Chondrocyte (in vitro differentiated cells): ENCODE measurements at places on chromosomes 2 and 18.

DNA sequence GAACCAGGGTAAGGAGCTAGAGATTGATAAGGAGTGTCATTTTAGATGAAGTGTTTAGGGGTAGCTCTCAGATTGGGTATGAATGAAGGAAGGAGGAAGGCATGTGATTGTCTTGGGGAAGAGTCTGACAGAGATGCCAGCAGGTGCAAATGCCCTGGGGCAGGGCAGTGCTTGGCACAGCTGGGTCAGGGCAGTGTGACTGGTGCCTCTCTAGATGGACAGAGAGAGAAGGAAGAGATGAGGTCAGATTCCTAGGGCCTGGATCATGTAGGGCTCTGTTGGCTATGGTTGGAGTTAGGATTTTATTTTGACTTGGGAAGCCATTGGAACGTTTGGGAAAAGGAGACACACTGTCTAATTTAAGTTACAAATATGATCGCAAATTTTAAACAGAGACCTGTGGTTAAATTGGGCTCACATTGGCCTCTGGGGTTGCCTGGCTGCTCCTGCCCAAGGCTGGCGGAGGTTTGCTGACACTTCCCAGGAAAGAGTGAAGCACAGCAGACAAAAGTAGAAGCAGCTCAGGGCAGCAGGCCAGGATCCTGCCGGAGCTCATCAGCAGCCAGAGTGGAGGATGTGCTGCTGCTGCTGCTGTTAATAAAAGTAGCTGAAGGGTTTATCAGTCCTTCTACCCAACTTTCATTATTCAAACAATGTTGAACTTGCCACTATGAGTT is 32.7 kb upstream of the FHL2 start:
- no peak for DNase-seq

DNA sequence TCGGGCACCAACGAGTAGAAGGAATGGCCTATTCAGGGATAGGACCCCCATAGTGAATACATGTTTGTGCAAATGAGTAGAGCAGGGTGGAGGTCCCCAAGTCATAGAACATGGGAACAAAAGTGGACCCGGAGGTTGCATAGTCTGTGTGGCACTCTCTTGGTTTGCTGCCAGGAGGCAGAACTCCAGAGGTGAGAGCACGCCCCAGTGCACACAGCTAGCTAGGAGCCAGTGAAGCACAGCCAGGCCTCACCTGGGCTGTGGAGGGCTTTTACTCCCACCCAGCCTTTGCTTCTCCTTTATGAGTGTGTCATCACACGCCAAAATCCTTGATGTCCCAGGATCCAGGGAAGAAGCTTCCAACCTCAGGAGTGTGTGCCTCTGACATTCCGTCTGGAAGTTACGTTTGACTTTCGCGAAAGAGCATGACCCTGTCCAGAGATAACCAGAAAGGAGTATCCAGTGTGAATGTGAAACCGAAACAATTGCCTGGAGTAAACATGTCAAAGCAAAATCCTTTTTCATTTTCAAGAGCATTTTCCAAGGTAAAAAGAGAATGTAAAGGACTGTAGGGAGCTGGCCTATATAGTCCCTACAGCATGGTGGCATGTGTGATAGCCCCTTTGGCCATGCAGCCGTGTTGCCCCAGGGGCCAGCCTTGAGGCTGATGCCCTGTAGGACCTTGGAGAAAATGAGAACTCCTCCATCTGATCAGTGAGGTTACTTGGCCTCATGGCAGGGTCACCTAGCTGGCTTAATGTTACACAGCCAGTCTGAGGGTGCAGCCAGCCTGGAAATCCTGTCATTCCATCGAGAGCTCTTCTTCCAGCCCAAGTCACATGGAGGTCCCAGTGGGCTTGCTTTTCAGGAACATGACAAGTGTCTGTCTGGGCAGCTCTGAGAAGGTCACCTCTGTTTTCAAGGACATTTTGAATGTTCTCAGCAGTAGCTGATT is 8.8 kb downstream of the TRIB2 start:
- DNase-seq, result no peak

- no peak for DNase-seq
These were observed 87.4 kb upstream of the ITGB6 start for GRCh38 chr2:160287476-160287875.

DNA sequence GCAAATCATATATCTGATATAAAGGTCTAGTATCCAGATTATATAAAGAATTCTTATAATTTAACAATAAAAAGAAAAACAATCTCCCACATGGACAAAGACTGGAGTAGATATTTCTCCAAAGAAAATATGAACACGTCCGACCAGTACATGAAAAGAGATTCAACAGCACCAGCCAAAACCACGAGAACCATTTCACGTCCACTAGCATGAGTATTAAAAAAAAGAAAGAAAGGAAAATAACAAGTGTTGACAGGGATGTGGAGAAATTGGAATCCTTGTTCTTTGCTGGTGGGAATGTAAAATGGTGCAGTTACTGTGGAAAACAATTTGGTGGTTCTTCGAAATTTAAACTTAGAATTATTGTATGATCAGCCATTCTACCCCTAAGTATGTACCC is 432.7 kb upstream of the TRIB2 start:
- DNase-seq, result no peak

GRCh38 chr2:393711-394696 is 106.1 kb upstream of the ALKAL2 start:
- DNase-seq, result peak; percentile 89

- DNase-seq, result no peak
These were observed 594.3 kb upstream of the NETO1 start for GRCh38 chr18:73462092-73462491.

GRCh38 chr18:66729442-66730239 is 125.8 kb upstream of the CDH19 start:
- DNase-seq, result no peak

DNA sequence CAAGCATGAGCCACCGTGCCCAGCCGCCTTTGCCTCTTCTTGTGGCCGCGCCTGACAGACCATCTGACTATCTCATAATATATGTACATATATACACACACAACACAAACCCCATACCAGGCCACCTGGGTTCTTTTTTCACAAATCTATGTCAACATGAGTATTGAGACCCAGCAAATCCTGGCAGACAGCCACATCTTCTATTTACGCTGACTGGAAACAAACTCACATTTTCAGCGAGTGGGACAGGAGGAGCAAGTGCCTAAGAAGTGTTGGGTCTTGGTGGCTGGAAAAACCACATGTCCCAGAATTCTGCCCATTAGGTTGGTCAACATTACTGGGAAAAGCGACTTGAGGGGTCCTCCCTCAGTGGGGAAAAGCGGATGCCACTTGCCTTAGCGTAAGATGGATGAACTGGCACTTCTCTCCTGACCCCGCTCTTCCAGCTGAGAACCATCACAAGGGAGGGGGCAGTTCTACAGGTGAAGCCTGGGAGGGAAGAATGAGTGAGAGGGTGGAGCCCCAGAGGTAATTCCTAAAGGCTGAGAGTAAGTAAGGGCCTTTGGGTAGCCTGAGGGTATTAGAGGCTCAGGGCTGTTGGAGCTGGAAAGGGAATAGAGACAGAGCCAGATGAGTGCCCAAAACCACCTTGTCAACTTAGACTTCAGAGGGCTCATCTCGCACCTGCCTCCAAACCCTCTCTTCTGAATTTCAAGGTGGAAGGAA is 1.9 kb downstream of the SCYGR3 start:
- no peak for DNase-seq

DNA sequence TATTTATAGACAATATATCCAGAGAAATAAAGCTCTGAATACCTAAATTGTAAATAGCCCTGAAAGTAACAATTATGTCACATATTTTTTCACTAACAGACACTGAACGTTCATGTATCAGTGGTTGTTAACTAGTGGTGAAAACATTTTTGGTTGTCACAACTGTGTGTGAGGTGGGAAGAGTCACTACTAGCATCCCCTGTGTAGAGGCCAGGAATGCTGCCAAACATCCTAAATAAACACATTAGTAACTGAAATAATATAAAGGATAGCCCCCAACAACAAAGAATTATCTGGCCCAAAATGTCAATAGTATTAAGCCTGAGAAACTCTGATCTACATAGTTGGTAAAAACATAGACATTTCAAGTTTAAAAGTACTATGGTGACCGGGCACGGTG is 64.5 kb downstream of the ROCK1 start:
- DNase-seq, result no peak

- DNase-seq, result no peak
These were observed 232.8 kb downstream of the PIK3C3 start for GRCh38 chr18:42187611-42188380.

DNA sequence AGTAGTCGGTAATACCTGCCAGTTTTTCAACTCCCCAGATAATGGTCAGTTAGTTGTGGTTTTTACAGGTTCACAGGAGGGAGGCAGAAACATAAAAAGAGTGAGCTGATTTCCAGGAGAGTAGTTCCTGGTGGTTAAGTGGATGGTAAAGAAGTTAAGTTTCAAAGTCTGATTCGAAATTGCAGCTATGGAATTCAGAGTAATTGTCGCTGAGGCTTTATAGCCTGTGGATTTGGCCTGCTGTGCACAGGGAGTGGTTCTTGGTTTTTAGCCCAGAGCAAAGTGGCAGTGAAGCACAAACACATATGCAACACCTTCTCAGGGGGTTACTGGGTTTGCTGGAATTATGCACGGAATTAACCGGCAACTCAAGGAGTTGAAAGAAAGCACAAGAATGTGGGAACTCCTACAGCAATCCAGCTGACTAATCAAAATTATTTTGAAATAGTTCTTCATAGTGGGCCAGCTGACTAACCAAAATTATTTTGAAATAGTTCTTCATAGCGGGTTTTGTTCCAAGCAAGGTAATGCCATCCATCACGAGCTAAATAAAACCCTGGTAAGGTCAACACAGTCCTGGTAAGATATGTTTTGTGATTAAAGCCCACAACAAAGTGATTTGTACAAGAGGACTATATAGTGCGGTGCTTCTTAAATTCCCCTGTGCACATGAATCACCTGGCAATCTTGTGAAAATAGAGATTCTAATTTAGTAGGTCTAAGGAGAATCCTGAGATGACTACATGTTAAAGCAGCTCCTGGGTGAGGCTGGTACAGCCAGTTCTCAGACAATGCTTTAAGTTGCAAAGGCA is 94.4 kb downstream of the SGPP2 start:
- DNase-seq, result no peak

- DNase-seq, result no peak
These were observed 208.2 kb upstream of the ARL4C start for GRCh38 chr2:234705108-234705507.

- DNase-seq, result no peak
These were observed 56.5 kb upstream of the TTC39C start for GRCh38 chr18:23958036-23958435.

- DNase-seq, result peak; percentile 64
These were observed 311.5 kb upstream of the SYT4 start for GRCh38 chr18:43588838-43589237.

- DNase-seq, result no peak
These were observed 422.0 kb downstream of the CBLN2 start for GRCh38 chr18:72122103-72122502.

DNA sequence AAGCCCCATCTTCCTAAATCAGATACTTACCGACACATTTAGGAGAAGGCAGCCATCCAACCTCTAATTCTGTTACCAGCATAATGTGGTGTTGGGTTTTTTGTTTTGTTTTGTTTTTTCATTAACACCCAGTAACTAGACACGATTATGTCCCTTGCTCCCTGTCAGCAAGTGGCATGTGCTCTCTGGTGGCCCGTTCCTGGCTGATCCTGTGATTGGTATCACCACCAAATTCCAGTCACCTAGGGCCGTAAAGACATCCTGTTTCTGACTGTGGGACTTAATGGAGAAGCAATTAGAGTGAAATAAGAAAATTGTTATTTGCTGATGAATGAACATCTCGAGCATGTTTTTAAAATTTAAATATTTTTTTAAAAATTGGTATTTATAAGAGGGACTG is 5.9 kb upstream of the DLX1 start:
- no peak for DNase-seq

DNA sequence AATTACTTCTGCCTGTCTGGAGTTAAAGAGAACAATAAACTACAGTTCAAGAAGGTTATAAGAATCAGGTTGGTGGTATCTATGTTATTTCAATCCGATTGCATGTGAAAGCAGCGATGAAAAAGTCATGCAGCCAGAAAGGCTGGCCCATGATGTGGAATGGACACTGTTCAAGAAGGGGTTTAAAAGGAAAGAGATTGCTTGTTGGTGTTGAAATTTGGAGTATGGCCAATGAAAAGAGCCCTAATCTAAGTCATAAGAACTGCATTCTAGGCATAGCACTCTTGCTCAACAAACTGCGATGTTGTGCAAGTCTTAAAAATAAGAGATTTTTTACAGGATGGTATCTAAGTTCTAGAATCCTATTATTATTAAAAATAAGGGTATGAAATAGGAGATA is 61.3 kb downstream of the EFEMP1 start:
- DNase-seq, result no peak

DNA sequence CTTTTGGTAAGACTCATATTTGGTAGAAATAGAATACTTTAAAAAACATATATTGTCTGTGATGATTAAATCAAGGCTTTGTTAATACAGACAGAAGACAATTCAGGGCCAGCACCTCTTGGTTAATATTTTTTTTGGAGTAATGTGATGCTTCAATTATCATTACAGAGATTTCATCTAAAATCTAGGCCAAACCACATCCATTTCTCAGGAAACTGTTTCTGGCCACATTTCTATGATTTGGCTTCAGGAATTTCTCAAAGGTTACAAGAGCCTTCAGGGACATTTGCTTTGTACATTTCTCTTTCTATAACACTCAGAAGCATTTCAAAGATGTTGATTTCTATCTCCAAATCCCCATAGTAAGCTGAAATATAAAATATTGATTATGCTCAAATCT is 614.9 kb downstream of the LRP1B start:
- DNase-seq, result no peak

DNA sequence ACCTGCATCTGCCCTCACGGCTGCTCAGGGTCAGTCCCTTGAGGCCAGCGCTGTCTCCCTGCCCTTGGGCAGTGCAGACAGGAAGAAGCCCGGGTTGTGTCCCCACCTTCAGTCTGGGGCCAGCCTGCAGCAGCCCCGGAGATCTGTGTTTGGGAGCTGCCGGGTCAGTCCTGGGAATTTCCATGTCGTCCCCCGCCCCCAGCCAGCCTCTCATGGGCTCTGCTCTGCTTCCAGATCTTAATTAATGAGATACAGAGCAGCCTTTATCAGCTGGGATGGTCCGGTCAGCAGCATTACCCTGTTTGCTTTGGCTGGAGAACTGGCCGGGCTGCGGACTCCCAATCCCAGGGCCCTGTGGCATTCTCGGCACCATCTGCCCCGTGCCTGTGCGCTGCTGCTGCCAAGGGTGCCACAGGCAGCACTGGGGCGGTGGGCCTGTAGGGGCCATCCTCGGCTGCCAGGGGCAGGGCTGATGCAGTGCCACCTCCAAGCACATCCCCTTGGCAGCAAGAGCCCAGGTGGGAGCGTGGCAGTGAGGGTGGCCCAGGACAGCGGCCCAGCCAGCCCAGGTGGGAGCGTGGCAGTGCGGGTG is 2.4 kb downstream of the BOK start:
- DNase-seq, result peak; percentile 93

- DNase-seq, result no peak
These were observed 129.1 kb upstream of the MMADHC start for GRCh38 chr2:149716687-149717086.
